ENCODE measurements at places on chromosomes 6 and 20.

GRCh38 chr6:13495112-13495776 is 7.8 kb upstream of the GFOD1 start:
- DNase-seq, result no peak

GRCh38 chr6:33405386-33405940 is 5.4 kb upstream of the PHF1 start:
- no peak for DNase-seq

DNA sequence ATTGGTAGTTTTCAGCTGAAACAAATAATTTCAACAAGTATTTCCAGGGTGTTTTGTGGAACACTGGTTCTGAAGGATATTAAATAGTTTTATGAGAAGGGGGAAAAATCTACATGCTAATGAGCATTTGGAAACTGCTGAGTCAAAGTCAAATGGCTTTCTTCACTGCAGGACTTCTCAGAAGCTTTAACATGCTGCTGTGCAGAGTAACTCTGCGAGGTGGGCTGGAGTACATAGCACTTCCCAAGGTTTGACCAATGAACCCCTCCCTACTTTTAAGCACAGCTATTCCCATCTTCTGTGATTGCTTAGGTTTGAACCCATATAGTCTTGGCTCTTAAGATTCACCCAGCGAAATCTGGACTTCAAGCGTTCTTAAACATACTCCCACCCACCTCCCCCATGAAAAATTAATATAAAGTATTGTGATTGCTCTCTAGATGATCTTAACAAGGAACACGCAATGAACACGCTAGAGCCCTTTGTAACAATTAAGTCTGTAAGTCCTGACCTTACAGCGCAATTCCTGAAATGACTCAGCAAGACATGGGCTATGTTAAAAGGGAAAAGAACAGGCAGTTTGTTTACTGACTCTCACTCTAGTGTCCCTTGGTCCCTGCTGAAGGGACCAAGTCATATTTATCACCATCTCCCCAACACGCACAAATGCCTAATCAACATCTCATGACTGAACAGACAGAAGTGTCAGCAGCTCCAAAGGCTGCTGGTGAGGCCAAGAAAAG is 105.2 kb downstream of the NFATC2 start:
- DNase-seq, result no peak

GRCh38 chr6:31794294-31794865 is 1.2 kb downstream of the VARS1 start:
- no peak for DNase-seq

DNA sequence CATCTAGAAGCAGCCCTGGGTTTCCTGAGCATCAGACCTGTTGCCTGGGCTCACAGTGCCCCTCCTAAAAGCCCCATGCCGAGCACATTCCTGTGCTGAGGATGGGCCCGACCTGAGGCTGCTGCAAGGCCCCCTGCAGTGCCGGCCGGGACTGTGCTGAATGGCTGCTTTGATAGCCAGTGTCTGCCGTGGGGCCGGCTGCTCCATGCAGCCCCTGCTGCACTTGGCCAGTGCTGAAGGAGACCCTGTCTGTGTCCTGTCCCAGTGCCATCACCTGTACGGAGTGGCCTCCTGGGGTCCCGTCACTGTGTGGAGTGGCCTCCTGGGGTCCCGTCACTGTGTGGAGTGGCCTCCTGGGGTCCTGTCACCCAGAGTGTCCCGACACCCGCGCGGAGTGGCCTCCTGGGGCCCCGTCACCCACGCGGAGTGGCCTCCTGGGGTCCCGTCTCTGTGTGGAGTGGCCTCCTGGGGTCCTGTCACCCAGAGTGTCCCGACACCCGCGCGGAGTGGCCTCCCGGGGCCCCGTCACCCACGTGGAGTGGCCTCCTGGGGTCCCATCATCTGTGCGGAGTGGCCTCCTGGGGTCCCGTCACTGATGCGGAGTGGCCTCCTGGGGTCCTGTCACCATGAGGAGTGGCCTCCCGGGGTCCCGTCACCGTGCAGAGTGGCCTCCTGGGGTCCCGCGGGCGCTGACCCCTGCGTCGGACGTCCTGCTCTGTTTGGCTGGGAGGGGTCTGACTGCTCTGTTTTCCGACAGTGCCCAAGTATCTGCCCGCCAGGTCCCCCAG is 7.0 kb downstream of the COL9A3 start:
- DNase-seq, result no peak

GRCh38 chr6:87672641-87673040 is 29.4 kb downstream of the AKIRIN2 start:
- no peak for DNase-seq

DNA sequence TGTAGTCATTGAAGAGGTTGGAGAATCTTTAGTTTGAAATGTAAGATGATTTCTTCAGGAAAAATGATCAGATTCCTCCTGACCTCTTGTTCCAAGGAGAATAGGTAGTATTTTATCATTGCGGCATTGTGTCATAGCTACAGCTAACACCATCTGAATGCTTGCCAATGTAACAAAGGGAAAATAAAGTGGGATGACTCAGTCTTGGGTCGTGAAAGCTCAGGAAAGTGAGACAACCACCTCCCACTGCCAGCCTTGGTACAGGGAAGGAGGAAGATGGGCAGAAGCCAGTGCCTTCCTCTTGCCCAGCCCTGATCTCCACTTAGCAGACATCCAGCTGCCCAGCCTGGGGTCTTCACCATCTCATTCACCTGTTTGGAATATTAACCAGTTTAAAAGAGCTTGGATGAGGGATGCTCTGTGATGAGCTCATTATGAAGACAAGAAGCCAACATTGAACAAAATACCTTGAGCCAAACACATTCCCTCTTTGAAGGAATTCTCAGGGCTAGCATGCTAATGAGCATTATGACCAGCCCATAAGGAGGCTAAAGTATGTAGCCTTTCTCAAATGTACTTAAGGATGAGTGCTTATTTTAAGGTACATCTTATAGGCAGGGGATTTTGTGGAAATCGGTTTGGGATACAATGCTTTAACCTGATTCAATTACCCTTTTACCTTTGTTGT is 40.0 kb upstream of the APCDD1L start:
- no peak for DNase-seq

DNA sequence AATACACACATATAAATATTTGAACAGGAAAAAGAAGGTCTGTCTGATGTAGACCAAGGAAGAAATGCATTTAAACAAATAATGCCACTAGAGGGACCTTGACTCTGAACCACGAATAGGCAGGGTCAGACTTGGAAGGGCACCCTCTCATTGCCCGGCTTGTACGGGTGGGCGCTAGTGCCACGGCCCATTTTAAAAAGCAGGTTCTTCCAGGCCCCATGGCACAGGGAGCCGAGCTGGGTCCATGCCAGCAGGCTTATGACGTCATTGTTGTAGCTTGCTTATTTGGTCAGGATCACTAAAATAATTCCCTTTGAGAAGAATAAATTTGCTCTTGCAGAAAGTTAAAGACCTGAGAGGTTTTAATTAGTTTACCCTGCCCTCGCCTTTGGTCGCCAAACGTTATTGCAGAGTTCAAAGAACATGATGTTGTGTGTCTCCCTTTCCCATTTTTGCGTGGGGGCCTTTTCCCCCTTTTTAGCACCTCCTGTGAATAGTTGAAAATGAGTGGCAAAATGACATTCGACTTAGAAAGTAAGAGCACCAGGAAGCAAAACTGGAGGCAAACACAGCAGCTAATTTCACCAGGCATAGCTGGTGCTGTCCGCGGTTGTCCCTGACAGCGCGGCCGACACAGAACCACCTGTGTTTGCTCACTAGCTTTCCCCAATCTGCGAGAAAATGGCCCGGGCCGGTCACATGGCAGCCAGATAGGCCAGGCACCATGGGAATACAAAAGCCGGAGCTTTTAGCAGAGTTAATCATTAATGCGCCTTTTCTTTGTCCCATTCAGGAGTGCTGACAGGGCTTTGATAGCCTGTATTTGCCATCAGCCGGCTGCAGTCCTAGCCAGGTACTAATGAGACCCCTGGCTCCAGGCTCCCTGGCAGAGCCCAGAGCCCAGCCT is 93.8 kb downstream of the FOXA2 start:
- no peak for DNase-seq

- DNase-seq, result no peak
Measured at GRCh38 chr6:160393891-160394653, 45.9 kb downstream of the SLC22A3 start.
